Activated T-helper 1 cell treated with anti-CD3 and anti-CD28 coated beads, Interleukin-12 subunit alpha, Interleukin-12 subunit beta, Interleukin-2, Interleukin-4 antibody, amounts not matched to agents 30 ng/mL and 10 ng/mL and 1 ng/mL, durations not matched to agents 14 hours and 24 hours and 36 hours (primary cell): ENCODE measurements at places on chromosomes 1 and 21.

DNA sequence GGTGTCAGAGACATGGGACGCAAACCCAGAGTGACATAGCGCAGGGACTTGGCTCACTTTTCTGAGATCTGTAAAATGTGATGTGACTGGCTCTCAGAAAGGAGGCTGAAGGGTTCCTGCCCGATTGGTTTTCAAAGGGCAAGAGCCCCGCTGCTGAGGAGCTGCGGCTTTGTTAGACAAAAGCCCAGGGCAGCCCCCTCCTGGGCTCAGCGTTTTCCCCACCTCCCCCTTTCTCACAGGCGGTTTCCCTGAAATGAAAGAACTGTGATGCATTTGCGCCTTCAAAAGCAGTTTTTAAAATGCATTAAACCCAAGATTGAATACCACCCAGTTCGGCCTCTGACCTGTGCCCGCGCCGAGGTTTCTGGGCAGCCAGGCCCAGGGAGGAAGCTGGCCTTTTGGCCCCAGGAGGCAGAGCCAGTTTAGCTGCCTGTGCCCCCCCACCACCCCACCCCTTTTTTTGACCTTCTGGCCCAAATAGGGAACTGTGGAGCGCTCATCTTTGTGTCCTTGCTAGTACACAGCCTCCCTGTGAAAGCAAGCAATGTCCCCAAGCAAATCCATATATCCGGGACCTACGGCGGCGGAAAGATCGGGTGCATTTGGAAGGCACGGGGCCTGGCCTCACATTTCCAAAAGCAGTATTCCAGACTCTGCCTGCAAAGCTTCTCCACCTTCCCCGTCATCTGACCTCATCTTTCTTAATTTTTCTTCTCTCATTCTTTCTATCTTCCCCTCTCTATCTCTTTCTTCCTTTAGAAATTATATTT lies 28.6 kb downstream of the CD247 start:
- no peak for DNase-seq

- no peak for DNase-seq
Measured at GRCh38 chr1:183080406-183080805, 57.2 kb downstream of the LAMC1 start.

DNA sequence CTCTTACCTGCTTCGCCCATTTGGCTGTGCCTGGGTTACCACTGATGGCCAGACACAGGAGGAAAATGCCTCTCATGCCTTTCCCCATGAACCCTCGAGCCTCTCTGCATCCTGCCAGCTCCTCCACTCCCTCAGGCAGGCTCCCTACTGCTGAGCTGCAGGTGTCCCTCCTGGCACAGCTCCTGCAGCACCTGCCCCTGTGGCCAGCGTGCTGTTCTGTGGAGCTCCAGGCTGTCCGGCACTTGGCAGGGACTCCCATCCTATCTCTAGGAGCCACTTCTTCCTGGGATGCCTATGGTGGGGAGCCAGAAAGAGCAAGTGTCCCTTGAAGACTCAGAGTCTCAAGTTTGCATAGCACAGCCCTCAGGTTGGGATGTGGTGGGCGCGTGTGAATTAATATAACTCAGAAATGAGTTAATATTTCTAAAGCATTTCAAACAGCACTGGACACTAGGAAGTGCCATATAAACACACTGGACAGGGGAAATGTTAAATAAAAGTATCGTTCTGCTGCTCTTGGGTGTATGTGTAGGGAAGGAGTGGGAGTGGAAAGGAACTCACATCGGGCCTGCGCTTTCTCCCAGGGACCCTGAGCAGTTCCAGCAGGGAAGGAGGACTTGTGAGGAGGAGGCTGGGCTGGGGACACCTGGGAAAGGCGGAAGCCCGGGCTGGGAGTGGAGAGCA lies 2.7 kb downstream of the LRRC71 start:
- DNase-seq: no peak

DNA sequence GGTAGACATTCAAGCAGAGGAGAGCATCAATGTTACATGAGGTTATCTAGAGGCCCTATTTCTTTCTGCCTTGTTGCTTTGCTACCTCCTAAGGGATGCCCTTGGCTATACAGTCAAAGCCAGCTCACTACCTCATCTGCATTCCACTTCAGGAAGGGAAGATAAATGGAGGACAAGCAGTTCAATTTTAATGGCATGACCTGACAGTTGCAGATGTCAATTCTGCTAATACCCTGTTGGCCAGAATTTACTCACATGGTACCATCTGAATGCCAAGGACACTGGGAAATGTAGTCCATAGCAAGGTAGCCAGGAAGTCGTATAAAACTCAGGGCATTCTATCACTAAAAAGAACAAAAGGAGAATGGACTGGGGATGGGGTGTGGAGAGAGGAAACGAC lies 31.5 kb downstream of the PALMD start:
- DNase-seq: no peak

DNA sequence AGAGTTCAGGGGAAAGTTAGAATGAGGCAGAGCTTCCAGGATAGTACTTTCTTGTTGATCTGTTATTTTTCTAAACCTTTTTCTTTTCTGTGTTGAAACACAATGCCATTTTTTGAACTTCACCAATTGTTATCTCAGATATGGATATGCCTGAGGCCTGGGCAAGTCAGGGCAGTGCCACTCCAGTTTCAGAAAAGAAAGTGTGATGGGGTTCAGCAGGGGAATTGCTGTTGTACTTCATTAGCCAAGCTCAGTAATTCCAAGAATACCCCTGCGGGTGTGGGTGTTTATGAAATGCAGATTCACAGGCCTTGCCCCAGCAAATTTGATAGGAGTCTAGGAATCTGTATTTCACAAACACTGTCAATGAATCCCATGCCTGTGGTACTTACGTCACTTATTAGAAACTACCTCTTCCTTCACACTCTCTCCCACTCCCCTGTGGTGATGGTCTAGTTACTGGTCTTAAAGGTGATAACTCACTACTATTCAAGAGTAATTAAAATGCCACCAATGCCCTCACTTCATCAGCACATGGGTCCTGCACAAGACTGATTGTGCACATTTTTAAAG lies 142.3 kb downstream of the PBX1 start:
- no peak for DNase-seq
